ENCODE measurements at places on chromosomes 2 and 18. TPM values are rescaled to one million over a fixed set of nuclear protein-coding genes. Genes with fewer than 3 reads are reported as not detected.

Gene GAL3ST2
- total RNA-seq: 0.94 TPM

DNA sequence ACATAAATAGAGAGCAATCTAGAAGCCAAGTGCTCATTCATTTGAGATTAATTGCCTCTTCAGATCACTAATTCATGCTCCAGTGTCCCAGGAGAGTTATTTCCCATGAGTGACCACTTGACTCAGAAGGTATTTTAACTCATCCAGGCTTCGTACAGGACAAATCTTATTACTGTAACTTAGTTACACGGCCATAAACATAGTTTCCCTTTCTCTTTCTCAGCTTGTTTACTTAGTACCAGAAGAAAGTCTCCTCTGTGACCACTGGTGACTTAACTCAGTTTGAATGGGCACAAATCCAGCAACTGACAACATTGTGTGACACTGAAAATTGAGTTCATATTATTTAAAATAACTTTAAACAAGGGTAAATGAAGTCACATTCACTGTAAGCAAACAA, 25.3 kb downstream of the MMADHC start:
- H3K4me3 ChIP-seq: no peak overlapping the region
- H3K27me3 ChIP-seq: no peaks in the 10 kb centered on the region
- H3K27ac ChIP-seq: no peak overlapping the region
- H3K36me3 ChIP-seq: peaks cover 3% of the 10 kb centered on the region

DNA sequence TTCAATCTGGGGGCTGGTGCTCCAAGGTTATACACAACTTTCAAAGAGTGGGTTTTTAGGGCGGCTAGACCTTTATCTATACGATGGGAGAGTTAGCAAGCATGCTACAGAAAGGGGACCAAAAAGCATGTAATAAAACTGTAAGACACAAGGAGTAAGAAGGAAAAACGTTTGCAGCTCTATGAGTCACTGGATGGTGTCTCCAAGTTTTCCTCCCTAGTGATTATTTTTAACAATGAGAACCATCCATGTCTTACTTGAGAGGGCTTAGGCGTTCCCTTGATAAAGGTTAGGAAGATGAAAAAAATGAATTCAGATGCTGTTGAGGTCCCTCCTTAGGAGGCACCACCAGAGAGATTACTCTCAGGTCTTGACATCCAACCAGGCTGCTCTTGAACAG, 75.9 kb downstream of the HRH4 start:
- DNase-seq: no peak
- H3K27ac ChIP-seq: no peak overlapping the region
- no peak overlapping the region for H3K4me3 ChIP-seq
- H3K4me1 ChIP-seq: no peaks in the 10 kb centered on the region

Gene SLC20A1
- total RNA-seq: 69.6 TPM

Gene CYP27C1
- not detected for total RNA-seq

DNA sequence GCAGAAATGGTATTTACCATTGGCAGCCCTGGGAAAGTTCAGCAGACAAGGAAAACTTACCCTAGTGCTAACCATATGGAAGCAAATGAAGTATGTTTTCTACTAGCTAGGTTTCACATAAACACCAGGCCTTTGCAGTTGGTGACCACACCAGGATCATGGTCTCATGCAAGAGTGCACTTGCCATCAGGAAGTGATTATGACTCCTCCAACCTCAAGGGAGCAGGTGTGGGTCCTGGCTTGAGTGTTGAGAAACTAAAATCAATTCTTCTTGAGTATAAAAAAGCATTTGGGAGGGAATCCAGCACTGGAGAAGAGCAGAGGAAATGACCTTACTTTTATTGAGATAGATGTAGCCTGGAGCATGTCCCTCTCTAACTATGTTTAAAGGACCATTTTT, 56.8 kb upstream of the SPAG16 start:
- H3K36me3 ChIP-seq: no peaks in the 10 kb centered on the region
- H3K27ac ChIP-seq: no peak overlapping the region
- no peak for DNase-seq
- no peaks in the 10 kb centered on the region for H3K27me3 ChIP-seq

DNA sequence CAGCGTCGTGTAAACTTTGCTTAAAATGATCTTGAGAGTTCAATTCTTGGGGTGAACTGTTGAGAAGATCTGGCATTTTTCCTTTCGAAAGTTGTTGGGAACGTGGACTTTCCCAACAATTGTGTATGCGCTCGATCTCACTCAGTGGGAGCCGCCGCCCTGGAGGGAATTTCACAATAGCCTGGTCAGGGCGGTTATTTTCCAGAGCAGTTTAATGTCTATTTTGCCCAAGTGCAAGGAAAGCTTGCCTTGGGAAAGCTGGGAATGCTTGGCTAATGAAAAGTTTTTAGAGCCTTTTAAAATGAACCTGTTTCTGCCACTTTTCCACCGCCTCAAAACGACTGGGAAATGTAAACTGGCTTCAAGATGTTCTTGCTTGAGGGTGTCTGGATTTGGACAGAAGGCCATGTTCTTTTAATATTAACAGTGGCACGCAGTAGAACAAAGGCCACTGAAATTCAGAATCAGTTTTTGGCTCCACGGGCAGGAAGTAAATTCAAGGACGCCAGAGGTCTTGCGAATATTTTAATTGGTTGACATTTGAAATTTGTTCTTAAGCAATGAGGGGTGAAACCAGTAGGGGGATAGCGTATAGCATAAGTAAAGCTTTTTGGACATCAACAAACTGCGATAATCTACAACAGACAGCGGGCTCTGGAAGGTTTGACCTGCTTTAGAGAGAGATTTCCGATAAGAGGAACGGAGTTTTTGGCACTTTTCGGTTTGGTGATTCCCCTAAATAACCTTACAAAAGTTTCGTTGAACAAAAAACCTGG, 1.2 kb downstream of the CFLAR start:
- no peaks in the 10 kb centered on the region for H3K27me3 ChIP-seq
- peaks cover 33% of the 10 kb centered on the region for H3K36me3 ChIP-seq
- H3K4me3 ChIP-seq: peak overlapping the region; percentile 98
- peaks cover 31% of the 10 kb centered on the region for H3K4me1 ChIP-seq

Gene TNS1
- 0.64 TPM for total RNA-seq

DNA sequence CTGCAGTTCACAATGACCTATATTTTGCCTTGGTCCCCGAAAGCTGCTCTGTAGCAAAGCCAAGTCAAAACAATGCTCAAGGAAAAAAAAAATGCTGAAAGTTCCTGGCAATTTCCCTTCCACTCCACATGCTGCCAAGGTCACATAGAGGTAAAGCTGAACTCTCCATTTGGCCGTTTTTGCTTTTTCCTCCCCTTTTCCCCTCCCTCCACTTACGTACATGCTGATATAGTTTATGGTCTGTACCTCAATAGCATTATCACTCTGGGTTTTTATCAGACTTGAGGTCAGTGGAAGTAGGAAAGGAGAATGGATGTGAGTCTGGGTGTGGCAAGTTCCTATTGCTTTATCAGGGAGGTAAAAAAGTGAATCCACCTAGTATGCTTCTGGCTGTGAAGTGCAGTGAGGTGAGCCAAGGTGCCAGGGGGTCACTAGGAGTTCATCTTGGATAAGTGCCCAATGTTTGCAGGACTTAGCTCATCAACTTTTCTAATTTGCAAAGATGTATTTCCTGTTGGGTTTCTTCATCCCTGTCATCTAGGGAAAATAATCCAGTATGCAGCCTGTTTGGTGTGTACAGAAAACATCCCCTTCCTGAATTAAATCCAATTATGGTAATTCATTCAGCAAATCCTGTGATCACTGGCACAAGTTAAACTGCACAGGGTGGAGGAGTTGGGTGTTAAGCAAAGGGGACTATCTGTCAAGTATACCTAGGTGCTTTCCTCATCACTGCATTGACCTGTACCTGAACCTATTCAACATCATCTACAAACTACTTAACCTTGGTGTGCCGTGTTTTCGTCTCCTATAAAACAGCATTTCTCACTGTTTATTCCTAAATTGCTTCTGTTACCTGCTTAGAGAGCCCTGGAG, 124.3 kb upstream of the CYP26B1 start:
- H3K4me3 ChIP-seq: no peak overlapping the region
- H3K4me1 ChIP-seq: no peaks in the 10 kb centered on the region
- no peak overlapping the region for H3K27ac ChIP-seq
- no peak for DNase-seq
- H3K27me3 ChIP-seq: no peaks in the 10 kb centered on the region
